Stimulated activated CD4-positive, alpha-beta T cell treated with anti-CD3 and anti-CD28 coated beads, Interleukin-15, amount 100 ng/mL, for 48 hours (primary cell): ENCODE measurements at places on chromosomes 12 and 14.
A peak's percentile ranks its signal among the peaks of the same experiment; 100 is the strongest.

GRCh38 chr12:121966959-121967358 lies 48.6 kb downstream of the CFAP251 start:
- DNase-seq: no peak

DNA sequence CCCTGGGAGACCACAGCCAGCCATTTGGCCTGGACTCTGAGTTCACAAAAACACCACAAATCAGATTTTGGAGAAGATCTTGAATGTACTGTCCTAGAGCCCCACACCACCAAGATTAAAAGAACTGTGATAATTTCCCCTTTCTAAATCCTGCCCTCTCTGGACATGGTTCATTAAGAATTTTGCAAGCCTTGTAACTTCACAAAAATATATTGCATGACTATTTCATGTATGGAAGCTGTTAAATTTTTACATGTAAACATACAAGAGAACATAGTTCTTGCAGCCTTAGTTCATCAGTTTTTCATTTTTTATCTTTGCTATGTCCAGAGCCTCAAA lies 97.0 kb downstream of the SCARB1 start:
- DNase-seq: no peak

GRCh38 chr12:11746940-11747716 lies 97.7 kb downstream of the ETV6 start:
- DNase-seq: no peak

GRCh38 chr12:11862798-11863197 lies 207.9 kb upstream of the BCL2L14 start:
- no peak for DNase-seq

DNA sequence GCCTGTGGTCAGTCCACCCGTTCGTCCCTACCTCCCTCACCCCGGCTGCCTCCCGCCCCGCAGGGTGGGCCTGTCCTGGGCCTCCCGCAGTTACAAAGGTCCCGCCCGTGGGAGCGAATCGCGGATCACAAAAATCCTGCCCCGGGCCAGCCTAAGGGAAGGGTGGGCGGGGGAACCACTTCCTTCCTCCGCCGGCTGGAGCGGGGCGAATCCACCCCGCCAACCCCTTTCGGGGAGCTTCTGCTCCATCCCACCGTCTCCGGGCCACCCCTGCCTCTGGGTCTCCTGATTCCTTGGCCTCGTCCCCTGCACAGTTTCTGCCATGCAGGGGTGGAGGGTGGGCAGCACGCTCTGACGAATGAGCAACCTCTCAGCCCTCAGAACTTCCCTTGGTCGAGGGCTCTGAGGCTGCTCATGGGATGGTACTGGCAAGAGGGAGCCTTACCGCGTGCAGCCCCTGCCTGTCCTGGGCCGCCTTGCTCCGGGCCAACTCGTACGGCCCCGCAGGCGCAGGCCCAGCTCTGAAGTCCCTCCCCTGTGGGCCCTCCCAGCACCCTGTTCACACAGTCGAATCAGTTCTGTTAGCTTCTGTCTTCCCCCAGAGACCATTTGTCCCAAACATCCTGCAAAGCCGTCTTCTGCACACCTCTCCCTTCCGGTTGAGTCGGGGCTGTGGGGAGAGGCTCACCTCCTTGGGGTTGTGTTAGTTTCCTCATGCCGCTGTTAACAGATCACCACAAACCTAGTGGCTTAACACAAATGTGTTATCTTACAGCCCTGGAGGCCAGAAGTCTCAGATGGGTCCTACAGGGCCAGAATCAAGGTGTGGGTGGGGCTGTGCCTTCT lies 589 bp upstream of the HVCN1 start:
- peak; percentile 12 for DNase-seq

- DNase-seq: no peak
Measured at GRCh38 chr12:76216585-76217472, 131.4 kb downstream of the BBS10 start.
